ENCODE measurements at places on chromosomes 16 and 17.

- no peak for DNase-seq
Measured at GRCh38 chr16:61892531-61892930, 143.7 kb downstream of the CDH8 start.

DNA sequence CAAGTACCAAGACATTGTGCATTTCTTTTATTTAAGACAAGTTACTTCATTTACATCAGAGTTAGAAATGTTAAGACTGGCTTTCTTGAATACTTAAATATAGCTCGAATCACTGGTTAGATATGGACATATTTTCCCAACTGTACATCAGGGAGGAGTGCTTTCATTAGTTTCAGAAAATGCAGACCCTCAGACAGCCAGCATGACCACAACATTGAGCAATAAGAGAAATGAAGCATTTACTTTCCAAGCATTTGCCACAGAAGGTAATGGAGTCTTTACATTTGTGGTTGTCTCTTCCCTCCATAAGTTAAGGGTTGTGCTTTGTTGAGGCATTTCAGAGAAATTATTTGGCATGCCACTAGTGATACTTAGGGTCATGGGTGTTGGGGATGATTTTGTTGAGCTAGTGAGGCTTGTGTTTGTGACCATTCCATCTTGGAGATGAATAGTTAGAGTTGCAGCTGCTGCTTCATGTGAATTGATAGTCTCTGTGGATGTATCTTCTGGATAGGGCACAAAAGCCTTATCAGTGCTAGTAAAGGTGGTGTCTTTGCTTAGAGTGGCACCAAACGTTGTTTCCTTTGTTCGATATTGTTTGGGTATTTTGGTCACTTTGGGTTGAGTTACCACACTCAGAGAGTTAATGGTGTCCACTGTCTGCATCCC, 2.1 kb downstream of the OMG start:
- DNase-seq = no peak

GRCh38 chr17:76940295-76940694, 72.1 kb downstream of the MGAT5B start:
- no peak for DNase-seq

GRCh38 chr17:42670789-42671657, 5.8 kb downstream of the PLEKHH3 start:
- DNase-seq = no peak

DNA sequence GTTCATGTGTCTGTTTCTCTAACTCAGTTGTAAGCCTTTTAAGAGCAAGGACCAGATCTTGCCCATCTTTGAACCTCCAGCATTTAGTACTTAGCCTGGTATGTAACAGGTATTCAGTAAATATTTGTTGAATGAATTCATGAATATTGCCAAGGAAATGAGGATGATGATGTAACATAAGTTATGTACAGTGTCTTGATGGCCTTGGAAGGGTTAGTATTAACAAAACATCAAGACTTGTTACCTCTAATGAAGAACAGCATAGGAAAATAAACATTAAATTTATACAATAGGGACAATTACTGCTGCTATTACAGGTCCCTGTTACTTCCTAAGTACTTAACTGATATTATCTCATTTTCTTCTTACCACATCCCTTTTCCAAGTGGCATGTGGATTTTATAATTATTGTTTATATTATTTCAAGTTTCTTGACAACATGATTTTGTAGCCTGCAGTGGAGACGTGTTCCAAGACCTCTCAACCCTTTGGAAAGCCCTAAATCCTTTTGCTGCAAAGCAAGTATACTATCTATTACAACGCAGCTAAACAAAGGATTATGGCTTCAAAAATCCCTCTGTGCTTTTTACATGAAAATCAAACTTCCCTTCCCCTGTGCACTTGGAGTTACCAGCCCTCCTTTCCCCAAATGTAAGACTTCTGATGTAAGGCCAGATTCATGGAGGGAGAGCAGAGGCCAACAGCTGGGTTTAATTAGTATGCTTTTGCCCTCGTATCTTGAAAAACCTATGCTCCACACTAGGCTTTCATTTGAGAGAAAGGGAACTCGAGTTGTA, 77.4 kb upstream of the SMIM36 start:
- no peak for DNase-seq

GRCh38 chr17:38891441-38891840, 21.6 kb downstream of the LASP1 start:
- DNase-seq = no peak

- no peak for DNase-seq
Measured at GRCh38 chr16:89581045-89581695, 5.6 kb downstream of the CPNE7 start.

DNA sequence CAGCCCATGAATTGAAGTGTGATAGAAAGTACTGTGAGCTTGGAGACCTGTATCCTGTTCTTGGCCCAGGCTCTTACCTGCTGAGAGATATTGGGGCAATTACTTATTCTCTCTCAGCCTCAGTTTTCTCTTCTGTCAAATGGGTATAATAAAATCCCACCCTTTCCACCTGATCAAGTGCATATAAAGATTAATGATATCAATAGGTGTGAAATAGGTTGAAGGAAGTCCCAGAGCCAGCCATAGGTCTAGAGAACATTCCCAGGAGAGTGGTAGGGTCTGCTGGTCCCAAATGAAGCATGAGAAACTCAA, 81.2 kb downstream of the GNAO1 start:
- DNase-seq = no peak

GRCh38 chr17:69796078-69796477, 278.9 kb upstream of the KCNJ16 start:
- no peak for DNase-seq

DNA sequence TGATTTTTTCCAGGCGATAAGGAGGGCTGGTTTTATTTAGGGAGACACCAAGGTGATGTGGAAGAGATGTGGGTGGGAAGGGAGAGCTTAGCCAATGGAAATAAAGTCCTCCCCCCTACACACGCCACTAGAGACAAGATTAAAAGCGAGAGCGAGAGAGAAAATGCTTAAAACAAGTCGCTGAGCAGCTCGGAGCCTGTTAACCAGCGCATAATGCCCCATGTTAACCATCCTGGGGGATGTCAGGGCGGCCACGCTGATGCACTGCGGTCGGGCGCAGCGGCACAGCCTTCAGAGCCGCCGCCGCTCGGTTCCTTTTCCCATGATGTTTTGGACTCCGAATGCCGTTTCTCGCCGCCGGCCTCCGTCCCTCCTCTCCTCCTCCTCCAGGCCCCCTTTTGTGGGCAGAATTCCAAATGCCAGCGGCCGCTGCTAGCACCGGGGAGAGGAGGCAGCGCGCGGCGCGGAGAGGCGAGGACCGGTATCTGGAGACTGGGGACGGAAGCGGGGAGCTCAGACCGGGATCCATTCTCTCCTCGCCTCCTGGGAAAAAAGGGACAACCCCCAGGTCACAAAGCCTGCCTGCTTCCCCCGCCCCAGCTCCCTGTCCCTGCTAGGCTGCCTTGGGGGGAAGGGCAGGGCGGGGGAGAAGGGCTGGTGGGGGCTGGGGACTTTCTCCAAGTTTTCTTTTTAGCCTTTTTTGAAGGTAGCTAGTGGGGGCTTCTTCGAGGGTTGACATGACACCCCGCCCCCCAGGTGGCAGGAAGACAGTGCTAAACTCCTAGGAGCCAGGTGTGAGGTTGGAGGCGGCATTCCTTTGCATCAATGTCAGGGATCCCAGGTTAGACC, 98.1 kb upstream of the CCL2 start:
- no peak for DNase-seq

GRCh38 chr17:34710226-34710625, 130.8 kb downstream of the TMEM132E start:
- no peak for DNase-seq

- DNase-seq = no peak
Measured at GRCh38 chr16:9681508-9681907, 500.7 kb downstream of the GRIN2A start.

DNA sequence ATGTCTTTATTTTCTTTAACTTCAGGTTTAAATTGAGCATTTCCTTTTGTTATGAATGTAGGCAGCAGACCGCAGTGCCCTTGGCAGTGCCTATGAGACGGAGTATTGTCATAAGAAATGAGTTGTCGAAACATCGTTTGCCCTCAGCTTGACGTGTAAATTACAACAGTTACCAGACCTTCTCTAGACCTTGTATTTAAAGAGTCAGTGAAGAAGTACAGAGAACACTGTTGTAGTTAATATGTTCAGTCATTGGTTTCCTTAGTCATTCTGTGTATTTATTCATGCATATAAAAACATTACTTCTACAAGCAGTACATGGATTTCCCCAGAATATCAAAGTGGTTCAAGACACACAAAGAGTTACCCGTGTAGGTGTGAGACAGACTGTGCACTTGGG, 19.0 kb downstream of the IRF8 start:
- no peak for DNase-seq

- no peak for DNase-seq
Measured at GRCh38 chr17:42687707-42688320, 5.5 kb downstream of the CNTNAP1 start.

- no peak for DNase-seq
Measured at GRCh38 chr16:12203780-12204351, 227.3 kb downstream of the SNX29 start.

DNA sequence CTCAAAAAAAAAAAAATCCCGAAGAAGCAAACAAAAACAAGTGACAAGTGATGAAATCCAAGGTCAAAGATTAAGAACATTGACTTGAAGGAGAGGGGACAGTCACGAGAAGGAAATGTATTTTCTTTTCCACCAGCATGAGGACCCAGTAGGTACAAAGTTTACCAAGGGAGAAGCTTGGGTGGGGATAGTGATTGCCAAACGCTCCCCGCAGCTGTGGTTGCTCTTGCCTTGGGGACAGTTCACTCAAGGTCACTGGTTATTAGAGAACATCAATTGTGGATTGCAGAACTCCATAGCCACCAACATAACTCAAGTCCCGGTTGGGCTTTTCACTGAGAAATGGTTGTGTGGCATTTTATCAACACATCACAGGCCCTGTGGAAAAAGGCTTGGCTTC, 27.0 kb downstream of the RSL1D1 start:
- DNase-seq = no peak

DNA sequence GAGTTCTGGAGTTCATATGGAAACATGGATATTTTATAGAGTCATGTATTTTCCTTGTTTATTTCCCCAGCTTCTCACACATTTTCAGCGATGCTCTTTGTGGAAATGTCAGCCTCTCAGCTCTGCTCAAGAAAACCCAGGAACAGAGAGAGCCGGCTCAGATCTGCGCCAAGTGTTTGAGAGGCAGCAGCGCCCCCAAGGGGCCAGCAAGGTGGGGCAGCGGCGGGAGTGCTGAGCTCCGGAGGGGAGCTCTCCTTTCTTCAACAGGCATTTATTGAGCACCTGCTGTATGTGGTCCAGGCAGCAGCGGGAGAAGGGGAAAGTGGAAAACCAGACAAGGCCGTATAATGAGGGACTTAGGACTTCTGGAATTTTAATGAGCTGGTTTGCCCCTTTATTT, 421.1 kb upstream of the C16orf82 start:
- DNase-seq = peak; percentile 28

GRCh38 chr16:53773150-53773846, 69.3 kb downstream of the FTO start:
- no peak for DNase-seq

GRCh38 chr17:70017112-70017511, 57.9 kb upstream of the KCNJ16 start:
- no peak for DNase-seq

DNA sequence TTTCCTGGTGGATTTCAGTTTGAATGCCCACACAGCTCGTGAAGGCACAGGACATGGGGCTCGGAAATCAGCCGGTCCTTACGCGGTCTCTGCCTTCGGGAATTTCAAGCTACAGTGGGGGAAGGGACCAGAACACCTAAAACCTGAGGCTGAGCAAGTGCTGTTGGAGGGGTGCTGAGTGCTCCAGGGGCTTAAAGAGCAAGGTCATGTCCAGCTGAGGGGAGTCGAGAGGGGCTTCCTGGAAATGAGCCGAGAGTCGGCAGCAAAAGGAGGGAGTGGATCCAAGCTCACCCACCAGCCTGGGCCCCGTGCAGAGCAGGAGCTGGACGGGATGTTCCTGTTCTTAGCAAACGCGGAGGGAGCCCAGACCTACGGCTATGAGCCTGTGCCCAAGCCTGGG, 73.2 kb upstream of the RPL38 start:
- DNase-seq = no peak

DNA sequence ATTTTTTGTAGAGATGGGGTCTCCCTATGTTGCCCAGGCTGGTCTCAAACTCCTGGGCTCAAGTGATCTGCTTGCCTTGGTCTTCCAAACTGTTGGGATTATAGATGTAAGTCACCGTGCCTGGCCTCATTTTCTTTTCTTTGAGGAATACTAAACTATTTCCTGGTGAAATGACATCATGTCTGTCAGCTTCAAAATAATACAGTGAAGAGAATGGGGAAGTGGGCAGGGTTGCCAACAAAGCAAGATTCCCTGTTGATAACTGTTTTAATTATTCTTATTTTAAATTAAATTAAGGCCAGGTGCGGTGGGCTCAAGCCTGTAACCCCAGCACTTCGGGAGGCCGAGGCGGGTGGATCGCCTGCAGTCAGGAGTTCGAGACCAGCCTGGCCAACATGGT, 21.1 kb downstream of the PIPOX start:
- no peak for DNase-seq

DNA sequence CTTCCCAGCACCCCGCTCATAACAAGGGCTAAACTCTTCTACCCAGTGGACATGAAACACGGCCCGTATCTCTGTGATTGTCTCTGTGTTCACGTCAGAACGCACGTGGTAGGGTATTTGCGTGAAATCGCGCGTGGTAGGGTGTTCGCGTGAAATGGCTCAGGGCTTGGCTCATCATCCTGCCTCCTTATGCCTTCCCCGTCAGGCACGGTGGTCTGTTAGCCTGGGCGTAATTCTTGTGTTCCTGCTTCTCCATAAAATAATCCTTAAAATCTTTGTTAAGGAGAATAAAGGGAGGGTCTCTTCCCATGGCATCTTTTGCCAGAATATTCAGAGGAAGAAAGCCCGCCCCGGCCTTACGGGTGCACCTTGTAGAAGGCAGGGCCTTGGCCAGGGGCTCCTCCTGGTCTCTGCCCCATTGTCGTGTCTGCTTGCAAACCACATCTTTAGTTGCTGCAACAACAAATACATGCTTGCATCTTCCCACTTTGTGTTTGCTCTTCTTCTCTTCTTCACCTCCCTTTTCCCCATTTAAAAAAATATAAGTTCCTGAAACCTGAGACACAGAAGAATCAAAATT, 116.7 kb upstream of the CHMP6 start:
- no peak for DNase-seq

GRCh38 chr16:4320571-4321137, 4.8 kb downstream of the GLIS2 start:
- DNase-seq = no peak

Data from activated T-cell treated with anti-CD3 and anti-CD28 coated beads, Interleukin-2, amount 50 U/mL, for 4 hours (primary cell).